ENCODE measurements at places on chromosomes 1 and 21.

GRCh38 chr1:177190308-177190970, 19.7 kb downstream of the BRINP2 start:
- peak; percentile 23 for DNase-seq

GRCh38 chr1:26585471-26585870, 55.9 kb downstream of the RPS6KA1 start:
- no peak for DNase-seq

GRCh38 chr1:89943846-89944781, 50.8 kb upstream of the ZNF326 start:
- no peak for DNase-seq

DNA sequence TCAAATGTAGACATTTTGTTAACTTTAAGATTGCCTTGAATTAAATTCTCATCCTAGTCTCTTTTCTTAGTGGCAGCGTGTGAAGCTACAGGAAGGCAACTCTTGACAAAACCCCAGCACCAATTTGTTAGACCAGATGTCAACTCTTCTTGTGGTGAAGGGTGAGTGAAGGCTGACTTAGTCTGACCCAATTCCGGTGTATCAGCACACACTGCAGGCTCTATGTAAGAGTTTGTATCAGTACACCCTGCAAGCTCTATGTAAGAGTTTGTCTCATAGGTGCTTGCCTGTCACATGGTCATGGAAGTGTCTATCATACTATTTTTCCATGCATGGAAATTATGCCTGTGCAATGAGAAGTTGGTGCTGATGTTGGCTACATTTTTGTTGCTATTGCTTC, 16.8 kb downstream of the CR2 start:
- DNase-seq: no peak

- DNase-seq: no peak
Observed at GRCh38 chr1:172980456-172980855, 70.3 kb downstream of the TNFSF18 start.

- DNase-seq: peak; percentile 81
Observed at GRCh38 chr1:66476774-66477173, 57.2 kb upstream of the SGIP1 start.

DNA sequence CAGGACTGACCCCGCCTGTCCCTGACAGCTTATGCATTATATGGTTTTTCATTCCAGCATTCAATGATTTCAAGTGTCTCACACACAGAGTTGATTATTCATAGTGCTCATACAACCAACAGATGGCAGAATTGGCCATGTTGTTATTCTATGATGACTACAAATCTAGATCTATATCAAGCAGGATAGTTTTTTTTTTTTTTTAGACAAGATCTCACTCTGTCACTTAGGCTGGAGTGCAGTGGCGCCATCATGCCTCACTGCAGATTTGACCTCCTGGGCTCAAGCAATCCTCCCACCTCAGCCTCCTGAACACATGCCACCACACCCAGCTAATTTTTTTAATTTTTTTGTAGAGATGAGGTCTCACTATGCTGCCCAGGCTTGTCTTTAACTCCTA, 40.1 kb upstream of the LRRC8D start:
- peak; percentile 63 for DNase-seq

- DNase-seq: no peak
Observed at GRCh38 chr1:195328102-195328501, 1280.1 kb downstream of the KCNT2 start.

DNA sequence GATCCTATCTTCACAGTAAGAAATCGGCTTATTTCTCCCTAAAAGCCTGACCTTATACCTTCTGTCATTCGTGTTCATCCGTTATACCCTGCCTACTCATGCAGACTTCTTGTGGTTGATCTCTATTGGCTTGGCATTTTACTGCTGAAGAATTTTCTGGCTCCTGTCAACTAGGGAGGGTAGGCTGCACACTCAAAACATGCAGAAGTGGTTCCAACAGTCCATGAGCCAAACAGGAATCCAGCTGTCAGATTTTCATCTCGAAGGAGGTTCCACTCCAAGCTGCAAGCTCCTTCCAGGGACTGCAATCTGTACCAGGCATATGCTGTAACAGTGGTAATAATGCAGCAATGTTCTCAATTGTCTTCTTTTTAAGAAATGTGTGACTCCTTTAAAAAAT, 10.1 kb downstream of the DNAJC11 start:
- no peak for DNase-seq

DNA sequence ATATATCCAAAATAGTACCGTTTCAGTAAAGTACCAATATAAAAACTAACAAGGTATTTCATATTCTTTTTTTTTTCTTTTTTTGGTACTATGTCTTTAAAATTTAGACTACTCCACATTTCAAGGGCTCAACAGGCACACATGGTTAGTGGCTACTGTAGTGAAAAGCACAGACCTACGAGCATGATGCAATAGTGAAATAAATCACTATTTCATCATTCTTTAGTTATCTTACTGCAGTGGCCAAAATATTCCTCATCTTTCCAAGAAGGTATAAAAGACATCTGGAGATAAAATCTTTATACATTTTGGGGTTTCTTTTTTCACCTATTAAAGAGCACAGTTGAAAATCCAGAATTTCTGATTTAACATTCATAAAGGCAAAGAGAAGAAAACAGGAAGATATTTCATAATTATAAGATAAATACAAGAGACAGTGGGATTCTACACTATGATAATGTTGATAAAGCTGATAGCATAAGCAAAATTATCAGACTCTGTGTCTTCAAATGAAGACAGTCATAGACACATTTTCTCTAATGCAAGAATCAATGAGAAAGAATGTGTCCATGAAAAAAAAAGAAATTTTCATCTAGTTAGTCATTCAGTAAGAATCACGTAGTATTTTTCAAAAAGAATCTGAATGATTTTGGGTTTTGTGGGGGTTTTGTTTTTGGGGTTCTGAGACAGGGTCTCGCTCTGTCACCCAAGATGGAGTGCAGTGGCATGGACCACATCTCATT, 41.9 kb downstream of the CEP170 start:
- peak; percentile 75 for DNase-seq

GRCh38 chr1:165895451-165895871, 68.0 kb downstream of the UCK2 start:
- peak; percentile 27 for DNase-seq

DNA sequence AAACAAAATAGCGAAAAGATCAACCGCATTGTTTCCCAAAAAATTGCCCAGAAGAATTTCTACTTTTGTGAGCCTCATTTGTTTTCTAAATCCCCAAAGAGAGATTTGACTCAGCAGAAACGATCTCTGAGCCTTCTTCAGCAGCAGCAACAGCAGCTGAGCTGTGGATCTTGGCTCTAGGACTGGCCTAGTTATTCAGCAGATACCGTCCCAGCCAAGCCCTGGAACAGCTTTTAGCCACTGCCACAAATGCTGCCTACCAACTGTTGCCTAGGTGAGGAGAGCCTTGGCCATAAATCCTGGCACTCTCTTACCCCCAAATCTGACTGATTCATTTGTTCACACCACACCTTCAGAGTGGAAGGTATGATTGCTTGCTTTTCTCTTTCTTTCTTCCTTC, 320.1 kb downstream of the TGFB2 start:
- peak; percentile 49 for DNase-seq

- no peak for DNase-seq
Observed at GRCh38 chr1:28521502-28522164, 15.8 kb downstream of the RCC1 start.

DNA sequence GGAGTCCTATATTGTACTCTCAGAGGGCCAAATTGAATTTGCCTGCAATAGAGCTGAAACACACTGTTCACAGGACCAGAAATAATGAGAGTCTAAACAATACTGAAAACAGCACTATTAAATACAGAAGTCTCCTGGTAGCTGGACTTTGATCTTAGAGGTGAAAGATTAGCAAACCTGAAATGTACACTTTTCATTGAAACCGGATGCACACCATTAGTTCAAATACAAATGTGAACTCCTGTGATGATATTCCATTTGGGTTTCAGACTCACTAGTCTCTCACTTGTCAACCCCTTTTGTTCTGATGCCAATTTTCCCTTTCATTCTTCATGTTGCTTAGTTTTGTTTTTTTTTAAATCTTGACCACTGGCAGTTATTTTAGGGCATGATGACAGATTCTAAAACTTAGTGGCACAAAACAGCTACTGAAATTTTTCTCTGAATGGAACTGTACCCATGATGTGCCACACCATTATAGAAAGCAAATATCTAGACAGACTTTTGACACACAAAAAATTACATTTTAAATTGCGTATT, 5.9 kb upstream of the TNFSF4 start:
- no peak for DNase-seq

DNA sequence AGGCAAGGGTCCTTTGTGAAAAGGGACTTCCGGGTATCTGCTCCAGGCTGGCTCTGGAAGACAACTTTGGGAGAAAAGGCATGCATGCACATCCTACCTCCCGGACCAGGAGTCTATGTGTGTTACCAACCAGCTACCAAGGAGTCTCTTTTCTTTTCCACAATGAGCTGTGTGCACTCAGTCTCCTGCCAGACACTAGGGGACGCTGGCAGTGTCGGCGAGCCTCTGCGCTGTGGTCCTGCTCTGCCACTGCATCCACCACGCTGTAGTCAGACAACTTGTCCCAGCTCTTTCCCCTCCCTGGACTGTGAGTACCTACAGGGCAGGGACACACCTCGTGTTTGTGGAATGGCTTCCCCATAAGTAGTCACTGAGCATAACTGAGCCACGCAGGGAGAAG, 5.1 kb upstream of the SSR2 start:
- DNase-seq: peak; percentile 23

- no peak for DNase-seq
Observed at GRCh38 chr1:153771841-153772593, 3.2 kb upstream of the SLC27A3 start.

- DNase-seq: peak; percentile 33
Observed at GRCh38 chr1:22428672-22429071, 23.0 kb upstream of the ZBTB40 start.

GRCh38 chr1:234260578-234260977, 112.7 kb upstream of the COA6 start:
- DNase-seq: no peak

- no peak for DNase-seq
Observed at GRCh38 chr1:59183749-59184317, 113.1 kb upstream of the FGGY start.

- no peak for DNase-seq
Observed at GRCh38 chr1:180264595-180264994, 34.5 kb downstream of the LHX4 start.

GRCh38 chr1:226887006-226887405, 16.6 kb downstream of the PSEN2 start:
- DNase-seq: no peak

GRCh38 chr21:42465008-42465802, 30.8 kb downstream of the RSPH1 start:
- DNase-seq: no peak

GRCh38 chr1:188270497-188270896, 1441.7 kb downstream of the PLA2G4A start:
- DNase-seq: no peak

DNA sequence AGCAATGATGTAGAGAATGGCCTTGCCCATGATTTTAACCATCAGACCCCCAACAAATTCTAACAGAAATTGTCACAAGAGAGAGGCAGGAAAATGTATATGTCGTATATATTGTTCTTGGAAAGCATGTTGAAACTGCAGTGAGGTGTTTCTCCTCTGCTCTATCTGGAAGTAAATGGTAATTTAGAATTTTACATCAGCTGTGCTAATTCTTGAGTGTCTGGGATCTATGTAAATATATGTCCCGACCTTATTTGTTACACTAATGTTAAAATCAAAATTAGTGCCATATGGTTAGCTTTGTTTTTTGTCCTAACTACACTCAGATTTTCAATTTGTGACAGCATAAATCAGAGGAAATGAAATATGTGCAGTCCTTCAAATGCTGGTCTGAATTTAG, 20.5 kb downstream of the ZBTB21 start:
- DNase-seq: no peak

- DNase-seq: no peak
Observed at GRCh38 chr1:165551469-165551868, 7.7 kb downstream of the LRRC52 start.

DNA sequence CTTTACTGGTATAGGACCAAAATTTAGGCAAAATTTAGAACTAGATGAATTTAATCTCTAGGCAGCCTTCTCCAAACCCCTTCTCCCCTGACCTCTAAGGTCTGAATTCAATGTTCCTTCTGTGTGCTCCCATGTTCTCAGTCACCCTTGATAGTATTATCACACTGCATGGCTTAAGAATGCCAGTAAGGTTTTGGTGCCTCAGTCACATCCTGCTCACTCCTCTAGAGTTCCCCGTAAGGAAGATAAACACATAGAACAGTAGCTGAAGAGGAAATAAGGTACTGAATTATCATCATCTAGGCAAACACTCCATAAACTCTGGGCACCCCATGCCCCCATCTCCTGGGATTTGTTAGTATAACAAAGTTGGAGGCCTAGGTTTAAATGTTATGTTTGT, 18.2 kb downstream of the PRRX1 start:
- DNase-seq: no peak

- DNase-seq: no peak
Observed at GRCh38 chr1:236681219-236681618, 5.1 kb upstream of the ACTN2 start.

DNA sequence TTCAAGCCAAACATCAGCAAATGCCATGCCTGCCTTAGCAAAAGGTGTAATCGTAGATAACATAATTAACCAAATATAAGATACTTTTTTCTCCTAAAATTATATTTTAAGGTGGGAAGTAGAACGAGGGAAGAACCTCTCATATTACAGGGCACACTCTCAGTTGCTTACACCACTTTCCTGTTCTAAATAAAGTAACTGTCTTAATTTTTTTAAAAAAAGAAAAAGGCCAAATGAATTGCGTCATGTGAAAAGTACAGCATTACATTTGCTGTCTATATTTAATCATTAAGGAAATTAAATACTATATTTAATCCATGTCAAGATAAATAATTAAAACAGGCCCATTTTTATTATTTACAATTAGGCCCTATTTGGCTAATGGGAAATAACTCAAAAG, 23.7 kb downstream of the JAK1 start:
- no peak for DNase-seq

- DNase-seq: no peak
Observed at GRCh38 chr1:226557424-226557823, 8.9 kb downstream of the STUM start.

- no peak for DNase-seq
Observed at GRCh38 chr21:17201741-17202260, 311.0 kb upstream of the CXADR start.

- peak; percentile 95 for DNase-seq
Observed at GRCh38 chr1:106526650-106527049, 529.8 kb upstream of the PRMT6 start.

DNA sequence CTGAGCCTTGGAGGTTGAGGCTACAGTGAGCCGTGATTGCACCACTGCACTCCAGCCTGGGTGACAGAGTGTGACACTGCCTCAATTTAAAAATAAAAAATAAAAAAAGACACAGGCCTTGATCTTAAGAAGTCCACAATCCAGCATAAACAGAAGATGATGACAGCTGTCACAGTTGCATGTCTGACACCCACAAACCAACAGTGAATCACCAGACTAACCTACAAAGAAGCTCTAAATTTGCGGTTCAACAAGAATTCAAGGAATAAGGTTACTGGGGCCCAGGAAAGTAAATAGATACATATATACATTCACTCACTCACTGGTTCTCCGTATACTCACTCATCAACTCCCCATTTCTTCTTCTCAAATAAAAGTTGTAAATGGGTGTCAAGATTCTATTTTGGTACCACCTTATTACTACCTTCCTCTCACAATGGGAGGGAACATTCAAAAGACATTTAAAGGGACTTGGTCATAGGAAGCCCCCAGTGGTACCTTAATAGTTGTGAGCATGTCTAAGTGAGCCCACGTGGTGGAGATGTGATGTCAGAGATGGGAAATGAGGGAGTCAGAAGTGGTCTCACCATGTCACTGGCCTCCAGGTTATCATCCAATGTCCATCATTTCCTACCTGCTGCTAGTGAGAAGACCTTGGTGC, 66.9 kb upstream of the PRDX6 start:
- peak; percentile 60 for DNase-seq

Data from fibroblast of skin of right quadriceps (primary cell).